ENCODE measurements at places on chromosomes 7 and 10.

GRCh38 chr7:18770822-18771221 lies 275.3 kb downstream of the HDAC9 start:
- no peak for DNase-seq

- DNase-seq, result no peak
Measured at GRCh38 chr7:75567948-75568595, 76.0 kb downstream of the SPDYE5 start.

- DNase-seq, result no peak
Measured at GRCh38 chr10:48389846-48390557, 83.5 kb downstream of the MAPK8 start.

DNA sequence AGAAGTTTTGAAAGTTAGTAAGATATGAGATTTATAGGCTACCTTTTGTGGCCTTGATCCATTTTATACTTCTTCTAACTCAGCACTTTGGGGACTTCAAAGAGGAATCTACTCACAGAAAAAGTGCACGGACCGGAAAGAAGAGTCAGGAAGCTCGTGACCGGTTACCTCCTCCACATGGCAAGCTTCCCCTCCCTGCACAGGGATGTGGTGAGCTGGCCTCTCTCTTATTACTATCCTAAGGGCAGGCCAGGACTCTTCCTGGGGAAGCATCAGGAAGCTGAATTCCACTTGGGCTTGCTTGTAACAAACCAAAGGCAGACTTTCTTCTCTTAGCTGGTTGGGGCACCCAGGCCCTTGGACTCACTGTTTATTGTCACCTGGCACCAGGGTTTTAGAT lies 170.8 kb upstream of the GLI3 start:
- no peak for DNase-seq

GRCh38 chr7:26348234-26348851 lies 56.7 kb downstream of the SNX10 start:
- DNase-seq, result no peak

GRCh38 chr10:122508021-122508420 lies 46.7 kb downstream of the HTRA1 start:
- DNase-seq, result no peak

GRCh38 chr7:95334447-95334846 lies 10.1 kb upstream of the PON1 start:
- no peak for DNase-seq

GRCh38 chr7:98265841-98266271 lies 13.8 kb upstream of the TECPR1 start:
- DNase-seq, result no peak

DNA sequence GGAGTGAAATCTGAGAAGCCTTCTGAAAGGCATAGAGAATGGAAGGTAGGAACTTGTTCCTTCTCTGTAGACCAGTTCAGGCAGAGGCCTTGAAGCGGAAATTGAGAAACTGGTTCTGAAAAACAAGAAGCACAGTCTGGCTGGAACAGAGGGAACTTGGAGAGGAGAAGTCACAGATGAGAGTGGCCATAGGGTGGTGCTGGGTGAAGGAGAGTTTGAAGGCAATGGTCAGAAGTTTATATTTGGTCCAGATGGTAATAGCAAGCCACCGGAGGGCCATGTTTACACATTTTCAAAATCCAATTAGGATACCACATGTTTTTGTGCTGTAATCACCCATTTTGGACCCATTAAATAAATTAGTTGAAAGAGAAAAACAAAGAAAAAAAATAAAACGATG lies 692.5 kb downstream of the INHBA start:
- DNase-seq, result no peak

- DNase-seq, result no peak
Measured at GRCh38 chr7:42677751-42678699, 233.8 kb downstream of the C7orf25 start.

- DNase-seq, result no peak
Measured at GRCh38 chr10:96764425-96765060, 44.2 kb upstream of the PIK3AP1 start.

DNA sequence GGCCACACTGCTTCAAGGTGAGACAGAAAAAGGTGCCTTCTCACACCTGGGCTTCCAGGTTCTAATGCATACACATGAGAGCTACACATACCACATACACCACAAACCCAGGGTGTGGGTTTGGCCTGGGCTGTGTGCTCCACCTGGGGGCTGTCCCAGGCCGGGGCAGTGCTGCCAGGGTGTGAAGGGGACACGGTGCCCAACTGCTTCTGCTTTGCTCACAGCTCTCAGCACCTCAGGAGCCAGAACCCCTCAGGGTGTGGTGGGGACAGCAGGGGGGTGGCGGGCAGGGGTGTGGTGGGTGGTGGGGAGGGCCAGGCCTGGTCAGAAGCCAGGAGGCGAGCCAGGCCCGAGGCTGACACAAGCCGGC lies 51.1 kb downstream of the TMEM209 start:
- DNase-seq, result no peak

GRCh38 chr7:133796782-133797745 lies 330.1 kb upstream of the LRGUK start:
- no peak for DNase-seq

DNA sequence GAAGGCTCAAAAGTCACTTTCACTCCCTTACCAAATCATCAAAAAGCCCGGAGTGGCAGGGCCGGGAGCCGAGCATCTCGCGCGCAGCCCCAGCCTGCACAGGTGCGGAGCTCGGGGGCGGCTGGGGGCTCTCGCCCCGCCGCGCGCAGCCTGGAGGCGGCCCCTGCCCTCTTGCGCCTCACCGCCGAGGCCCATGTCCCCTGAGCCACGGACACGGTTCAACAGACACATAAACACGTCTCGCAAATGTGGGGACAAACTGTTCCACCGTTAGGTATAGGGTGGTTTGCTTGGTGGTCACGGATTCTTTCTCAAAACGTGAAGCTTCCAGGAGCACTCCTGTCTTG lies 700 bp downstream of the GSAP start:
- no peak for DNase-seq

GRCh38 chr7:158491094-158491493 lies 96.5 kb downstream of the PTPRN2 start:
- no peak for DNase-seq

DNA sequence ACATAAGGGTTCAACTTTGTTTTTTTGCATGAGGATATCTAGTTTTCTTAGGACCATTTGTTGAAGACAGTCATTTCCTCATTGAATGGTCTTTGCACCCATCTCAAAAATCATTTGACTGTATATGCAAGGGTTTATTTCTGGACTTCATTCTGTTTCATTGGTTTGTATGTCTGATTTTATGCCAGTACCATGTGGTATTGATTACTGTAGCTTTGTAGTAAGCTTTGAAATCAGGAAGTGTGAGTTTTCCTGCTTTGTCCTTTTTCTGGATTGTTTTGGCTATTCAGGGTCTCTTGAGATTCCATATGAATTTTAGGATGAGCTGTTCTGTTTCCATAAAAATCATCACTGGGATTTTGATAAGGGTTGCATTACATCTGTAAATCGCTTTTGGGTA lies 63.9 kb downstream of the SND1 start:
- no peak for DNase-seq

- no peak for DNase-seq
Measured at GRCh38 chr7:46810986-46811385, 770.9 kb downstream of the TNS3 start.

- DNase-seq, result no peak
Measured at GRCh38 chr10:4086131-4086898, 301.3 kb upstream of the KLF6 start.

DNA sequence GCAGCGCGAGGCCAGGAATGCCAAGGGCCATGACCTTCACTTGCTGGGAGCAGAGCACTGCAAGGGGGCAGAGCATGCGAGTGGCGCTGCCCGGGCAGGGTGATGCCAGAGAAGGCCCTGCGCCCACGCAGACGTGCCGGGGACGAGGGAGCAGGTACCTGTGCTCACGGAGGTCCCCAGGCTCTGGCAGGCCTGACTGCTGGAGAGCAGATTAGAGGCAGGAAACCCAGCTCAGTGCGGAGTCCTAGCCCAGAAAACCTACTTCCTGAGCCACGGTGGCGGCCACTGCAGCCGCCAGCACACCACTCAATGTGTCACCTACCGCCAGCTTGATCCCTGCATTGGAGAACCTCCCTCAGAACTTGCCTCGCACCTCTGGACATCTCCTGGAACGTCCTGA lies 148.4 kb downstream of the MAD1L1 start:
- DNase-seq, result no peak

DNA sequence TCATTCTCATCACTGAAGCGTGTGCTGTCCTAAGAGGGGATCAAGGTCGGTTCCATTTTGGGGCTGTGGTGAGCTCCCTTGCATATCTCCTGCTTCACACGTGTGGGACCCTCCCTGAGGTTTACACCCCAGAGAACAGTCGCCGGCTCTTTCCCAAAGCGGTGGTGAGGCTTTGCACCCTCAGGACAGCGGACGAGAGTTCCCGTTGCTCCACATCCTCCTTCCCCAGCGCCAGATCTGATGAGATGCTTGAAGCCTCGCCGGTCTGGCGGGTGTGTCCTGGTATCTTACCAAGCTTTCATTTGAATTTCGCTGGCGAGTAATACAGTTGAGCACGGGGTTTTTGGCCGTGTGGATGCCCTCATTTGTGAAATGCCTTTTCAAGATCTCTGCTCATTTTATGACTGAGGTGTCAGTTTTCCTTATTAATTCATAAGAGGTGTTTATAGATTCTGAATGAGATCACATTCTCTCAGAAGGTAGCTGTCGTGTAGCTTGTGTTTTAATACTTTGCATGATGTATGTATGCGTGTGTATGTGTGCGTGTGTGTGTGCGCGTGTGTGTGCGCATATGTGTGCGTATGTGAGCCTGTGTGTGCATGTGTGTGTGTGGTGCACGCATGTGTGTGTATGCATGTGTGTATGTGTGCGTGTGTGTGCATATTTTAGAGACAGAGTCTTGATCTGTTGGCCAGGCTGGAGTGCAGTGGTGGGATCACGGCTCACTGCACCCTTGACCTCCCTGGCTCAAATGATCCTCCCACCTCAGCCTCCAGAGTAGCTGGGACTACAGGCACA lies 30.7 kb downstream of the ELFN1 start:
- DNase-seq, result no peak

DNA sequence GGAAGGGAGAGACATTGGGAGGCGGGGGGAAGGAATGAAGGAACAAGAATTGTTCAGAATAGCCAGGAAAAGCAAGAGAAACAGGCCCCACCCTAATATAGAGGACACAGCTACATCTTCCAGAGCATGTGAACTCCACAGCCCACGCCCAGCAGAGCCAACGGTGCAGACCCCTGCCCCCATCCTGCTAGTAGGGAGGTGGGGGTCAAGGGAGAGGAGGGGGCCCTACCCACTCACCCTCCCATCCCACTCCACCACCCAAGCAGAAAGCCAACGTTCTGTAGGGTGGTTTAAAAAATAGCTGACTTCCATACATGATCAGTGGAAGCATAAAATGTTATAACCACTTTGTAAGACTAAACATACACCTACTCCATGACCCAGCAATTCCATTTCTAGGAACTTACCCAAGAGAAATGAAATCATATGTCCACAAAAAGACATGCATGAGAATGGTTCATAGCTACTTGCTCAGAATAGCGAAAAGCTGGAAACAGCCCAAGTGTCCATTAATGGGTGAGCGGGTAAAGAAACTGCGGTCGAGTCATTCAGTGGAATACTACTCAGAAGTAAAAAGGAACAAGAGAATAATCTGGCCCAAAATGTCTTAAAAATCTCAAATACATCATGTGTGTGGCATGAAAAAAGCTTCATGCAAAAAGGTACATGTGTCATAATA lies 31.8 kb downstream of the CTBP2 start:
- DNase-seq, result no peak

DNA sequence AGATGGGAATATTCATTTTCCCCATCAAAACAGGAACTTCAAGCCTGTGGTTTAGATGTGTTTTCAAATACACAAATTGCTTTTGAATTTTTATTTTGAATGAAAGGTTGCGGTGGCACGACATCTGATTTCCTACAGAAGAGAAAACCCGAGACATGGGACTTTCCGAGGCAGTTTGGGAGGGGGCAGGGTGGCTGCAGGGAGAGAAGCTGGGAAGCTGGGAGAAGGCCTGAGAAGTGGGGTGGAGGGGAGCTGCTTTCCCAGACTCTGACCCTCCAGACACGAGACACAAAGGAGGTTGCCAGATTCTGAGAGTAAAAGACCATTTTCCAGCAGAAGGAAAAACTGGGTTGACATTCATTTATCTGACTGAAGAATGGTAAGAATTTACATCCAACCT lies 19.6 kb downstream of the TMEM176A start:
- DNase-seq, result no peak

DNA sequence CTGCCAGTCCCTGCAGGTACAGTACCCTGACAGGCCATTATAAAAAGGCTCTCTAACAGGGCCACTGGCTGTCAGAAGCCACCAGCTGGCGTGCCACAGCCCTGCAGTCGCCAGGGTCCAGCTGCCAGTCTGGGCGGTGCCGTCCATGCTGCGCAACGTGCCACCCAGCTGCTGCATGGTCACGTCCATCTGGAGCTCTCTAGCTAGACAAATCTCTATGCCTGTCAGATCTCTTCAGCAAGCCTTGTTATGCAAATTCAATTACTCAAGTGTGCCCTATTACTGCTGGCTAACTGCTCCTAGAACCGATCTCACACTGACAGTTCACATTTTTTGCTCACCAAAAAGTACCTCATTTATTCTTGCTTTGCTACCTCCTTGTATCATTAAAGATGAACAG lies 75.9 kb downstream of the HIBADH start:
- no peak for DNase-seq

DNA sequence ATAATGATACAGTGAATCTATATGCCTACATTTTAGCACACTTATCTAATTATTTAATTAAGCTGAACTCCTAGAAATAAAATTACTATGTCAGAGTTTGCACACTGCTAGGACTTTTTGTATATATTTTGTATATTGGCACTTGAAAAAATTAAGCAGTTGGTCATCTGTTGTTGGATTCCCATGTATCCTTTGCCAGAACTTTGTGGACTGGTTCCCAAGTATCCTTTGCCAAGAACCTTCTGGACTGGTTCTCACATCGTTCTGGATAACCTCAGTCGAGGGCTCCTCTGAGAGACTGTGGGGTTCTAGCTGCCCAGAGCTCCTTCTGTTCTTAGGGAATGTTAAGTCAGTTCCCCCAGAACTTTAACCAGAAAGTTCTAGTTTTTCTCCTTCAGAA lies 108.8 kb upstream of the IFRD1 start:
- no peak for DNase-seq

DNA sequence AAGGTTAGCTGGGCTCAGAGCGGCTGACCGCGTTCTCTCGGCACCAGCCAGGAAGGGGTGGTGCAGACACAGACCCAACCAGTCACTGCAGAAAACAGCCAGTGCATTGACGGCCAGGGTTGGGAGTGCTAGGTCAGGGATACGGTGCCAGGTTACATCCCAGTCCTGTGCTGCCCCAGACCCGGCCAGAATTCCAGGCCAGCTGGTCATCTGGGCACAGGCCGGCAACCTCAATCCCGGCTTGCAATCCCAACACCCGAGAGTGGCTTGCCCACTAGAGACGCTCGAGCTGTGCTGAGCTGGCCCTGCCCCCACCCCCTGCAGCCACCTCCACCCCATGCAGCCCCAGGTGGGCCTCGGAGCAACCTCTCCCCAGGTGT lies 3.8 kb downstream of the PRAP1 start:
- no peak for DNase-seq

GRCh38 chr10:116669832-116670644 lies 49.3 kb downstream of the PNLIPRP2 start:
- no peak for DNase-seq
